Stimulated activated CD4-positive, alpha-beta T cell treated with anti-CD3 and anti-CD28 coated beads, Interleukin-2, amount 100 ng/mL, for 24 hours (primary cell): ENCODE measurements at places on chromosomes 16 and 17.
A peak's percentile ranks its signal among the peaks of the same experiment; 100 is the strongest.

DNA sequence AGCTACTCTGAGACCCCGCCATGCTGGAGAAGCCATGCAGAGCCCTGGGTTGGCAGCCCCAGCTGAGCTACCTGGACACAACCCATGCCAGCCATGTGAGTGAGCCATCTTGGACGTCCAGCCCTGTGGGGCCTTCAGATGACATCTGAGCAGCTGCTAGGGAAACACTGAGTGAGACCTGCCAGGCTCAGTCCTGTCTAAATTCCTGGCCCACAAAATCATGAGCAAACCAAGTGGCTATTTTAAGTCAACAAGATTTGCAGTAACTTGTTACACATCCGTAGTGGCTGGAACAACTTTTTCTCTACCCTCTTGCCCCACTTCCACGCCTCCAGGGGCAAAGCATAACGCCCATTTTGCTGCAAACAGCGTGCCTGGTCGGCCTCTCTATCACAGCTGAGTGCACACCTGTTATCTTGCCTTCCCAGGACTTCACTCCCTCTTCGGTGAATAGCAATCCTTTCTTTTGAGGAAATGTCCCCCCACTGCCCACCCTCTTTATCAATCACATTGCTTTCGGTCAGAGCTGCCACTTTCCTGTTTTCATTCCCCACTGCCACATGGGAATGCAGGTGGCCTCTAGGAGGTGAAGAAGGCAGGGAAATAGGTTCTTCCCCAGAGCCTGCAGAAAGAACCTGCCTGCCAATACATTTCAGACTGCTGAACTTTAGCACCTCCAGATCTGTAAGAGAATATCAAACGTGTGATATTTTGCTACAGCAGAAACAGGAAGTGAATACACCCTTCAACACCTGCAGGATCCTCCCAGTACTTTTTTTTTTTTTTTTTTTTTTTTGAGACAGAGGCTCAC is 7.4 kb upstream of the SCIMP start:
- DNase-seq, result no peak

DNA sequence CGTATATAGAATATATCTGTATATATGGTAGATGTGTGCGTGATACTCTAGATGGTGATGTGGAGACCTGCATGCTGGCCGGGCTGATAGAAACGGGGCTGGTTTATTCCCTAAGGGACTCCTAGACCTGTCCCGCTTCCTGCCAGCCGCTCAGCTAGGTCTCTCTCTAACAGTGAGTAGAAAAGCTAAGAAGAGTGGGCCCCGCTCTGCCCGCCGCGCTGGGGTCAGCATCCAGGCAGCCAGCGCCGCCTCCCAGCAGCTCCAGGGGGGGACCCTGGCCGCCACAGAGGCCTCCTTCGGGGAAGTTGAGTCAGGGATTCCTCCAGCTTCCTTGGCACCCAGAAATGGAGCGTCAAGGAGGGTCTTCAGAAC is 9.4 kb downstream of the CYGB start:
- no peak for DNase-seq

DNA sequence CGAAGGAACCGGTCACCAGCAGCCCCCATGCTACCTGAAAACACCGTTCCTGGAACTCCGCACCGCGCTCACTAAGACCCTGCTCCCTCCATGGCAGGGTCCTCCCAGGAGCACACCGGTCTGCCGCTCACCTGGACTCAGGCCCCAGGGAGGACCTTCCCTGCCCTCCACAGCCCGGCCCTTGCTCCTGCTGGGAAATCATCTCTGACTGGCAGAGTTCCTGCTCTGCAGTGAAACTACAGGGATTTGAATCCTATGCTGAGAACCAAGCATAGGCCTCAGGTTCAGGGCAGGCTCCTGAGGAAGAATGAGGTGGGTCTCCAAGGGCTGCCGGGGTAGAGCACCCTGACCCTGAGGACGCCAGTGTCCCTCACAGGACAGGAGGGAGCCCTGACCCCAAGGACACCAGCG is 88.5 kb downstream of the KCNJ12 start:
- no peak for DNase-seq

GRCh38 chr17:17771498-17772201 is 65.1 kb downstream of the SREBF1 start:
- no peak for DNase-seq

- DNase-seq, result no peak
Measured at GRCh38 chr16:79751471-79752184, 151.1 kb upstream of the MAF start.

- DNase-seq, result no peak
Measured at GRCh38 chr17:45425125-45425983, 7.3 kb downstream of the ARHGAP27 start.

DNA sequence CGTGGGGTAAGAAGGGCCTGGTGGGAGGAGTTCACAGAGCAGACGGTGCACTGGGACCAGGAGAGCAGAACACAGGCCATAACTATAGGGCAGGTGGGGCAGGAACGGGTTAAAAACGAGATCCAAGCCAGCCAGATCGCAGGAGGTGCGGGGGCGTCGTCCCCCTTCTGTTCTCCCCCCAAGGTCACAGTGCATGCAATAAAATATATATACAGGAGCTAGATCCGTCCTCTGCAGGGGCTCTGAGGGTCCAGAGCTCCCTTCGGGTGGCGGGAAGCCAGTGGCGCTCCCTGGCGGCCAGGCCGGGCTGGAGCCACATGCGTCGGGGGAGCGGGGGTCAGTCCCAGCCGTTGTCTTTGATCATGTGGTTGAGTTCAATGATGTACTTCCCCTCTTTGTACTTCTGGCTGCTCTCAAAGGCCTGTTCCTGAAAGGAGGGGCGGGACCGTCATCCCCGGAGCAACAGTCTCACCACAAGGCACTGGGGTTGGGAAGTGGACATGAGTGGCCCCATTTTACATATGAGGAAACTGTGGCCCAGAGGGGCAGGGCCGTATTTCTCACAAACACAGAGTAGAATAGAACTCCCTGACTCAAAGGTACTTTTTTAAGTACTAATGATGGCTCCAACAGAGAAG is 768 bp upstream of the TBX6 start:
- peak; percentile 80 for DNase-seq
